ENCODE measurements at places on chromosomes 13 and 19.

DNA sequence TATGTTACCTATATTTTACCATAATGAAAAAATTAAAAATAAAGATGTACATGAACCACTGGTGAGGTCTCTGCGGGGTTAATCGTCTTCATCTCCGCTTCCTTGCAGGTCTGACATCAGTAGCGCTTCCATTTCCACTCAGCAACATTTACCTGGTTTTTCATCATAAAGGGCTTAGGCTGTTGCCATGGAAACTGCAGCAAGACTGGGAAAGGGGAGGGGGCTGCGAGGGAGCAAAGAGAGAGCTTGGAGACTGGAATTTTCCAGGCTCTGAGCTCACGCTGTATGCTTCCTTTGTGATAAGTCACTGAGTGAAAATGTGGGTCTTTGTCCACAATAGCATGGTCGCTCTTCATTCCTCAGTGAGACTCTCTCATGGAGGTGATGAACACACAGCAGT lies 136.6 kb upstream of the USP29 start:
- DNase-seq: no peak

DNA sequence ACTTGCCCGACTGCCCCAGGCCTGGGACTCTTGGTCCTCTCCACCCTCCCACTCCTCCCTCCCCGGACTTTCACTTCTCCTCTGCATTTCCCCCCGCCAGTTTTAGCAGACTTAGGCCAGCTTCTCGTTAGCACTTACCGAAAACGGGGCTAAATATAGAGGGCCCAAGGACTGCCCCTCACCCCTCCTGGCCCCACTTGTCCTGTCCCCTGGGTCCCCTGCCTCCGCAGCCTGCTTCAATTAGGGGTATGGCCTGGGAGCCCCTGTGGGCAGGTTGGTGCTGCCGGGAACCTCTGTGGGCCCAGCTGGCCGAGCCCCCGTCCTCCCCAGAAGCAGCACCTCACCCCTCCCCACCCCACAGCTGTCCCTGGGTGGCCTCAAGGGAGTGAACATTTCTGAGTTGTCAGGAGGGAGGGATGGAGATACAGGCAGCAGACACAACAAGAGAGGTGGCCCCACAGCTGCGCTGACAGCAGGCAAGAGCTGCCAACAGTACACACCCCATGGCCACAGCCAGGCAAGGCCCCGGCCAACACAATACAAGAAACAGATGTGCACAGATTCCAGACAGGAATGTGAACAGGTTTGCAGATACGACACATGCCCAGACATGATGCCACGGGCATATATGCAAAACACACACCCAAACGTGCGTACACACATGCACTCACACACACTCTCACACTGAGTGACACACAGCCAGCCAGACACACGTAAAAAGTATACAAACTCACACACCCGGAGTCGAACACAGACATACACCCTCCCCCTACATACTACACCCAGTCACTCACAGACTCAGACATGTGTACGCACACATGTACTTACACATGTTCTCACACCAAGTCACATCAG lies 2.6 kb downstream of the POU2F2 start:
- no peak for DNase-seq

DNA sequence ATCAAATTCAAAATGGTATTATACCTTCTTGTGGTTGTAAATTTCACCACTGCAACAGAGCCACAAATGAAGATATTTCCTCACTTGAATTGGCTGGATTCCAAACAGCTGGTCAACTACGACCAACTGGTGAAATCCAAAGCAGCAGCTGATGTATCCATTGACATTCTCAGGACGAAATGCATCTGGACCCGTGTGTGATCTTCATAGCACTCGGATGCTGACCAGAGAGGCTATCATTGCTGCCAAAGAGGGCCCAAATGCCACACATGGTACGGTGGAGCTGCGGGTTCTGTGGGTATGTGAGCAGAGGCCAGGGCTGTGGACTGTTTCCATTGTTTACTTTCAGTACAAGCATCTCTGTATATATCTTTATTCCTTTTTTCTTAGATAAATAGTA lies 25.6 kb upstream of the PCCA start:
- DNase-seq: no peak

GRCh38 chr19:41886761-41887710 lies 4.1 kb downstream of the ARHGEF1 start:
- DNase-seq: no peak

DNA sequence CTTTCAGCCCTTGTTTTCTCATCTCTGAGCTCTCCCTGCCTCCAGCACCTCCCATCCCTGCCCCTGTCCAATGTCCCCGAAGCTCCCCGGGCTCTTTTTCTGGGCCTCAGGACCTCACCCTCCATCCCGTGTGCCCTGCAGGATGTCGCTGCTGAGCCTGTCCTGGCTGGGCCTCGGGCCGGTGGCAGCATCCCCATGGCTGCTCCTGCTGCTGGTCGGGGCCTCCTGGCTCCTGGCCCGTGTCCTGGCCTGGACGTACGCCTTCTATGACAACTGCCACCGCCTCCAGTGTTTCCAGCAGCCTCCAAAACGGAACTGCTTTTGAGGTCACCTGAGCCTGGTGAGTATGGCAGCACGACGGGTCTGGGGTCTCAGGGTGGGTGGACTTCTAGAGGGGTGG lies 51.1 kb upstream of the CYP4F8 start:
- DNase-seq: no peak

DNA sequence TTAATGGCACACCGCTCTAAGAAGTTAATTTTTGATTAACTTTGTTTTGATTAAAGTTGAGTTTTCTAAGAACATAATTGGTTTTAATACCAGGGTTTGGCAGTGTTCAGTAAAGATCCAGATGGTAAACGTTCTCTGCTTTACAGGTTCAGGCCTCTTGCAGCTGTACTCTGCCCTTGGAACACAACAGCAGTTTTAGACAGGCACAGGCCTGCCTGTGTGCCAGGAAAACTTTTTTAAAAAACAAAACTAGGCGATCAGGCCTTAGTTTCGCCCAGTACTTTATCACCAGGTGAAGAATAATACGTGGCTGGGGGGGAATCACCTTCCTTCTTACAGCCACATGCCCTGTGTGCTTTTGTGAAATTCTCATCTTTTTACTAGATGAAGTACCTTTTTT lies 38.0 kb upstream of the TEX29 start:
- DNase-seq: no peak

GRCh38 chr13:50011461-50011860 lies 3.8 kb upstream of the KCNRG start:
- no peak for DNase-seq

- DNase-seq: no peak
These were observed 19.6 kb downstream of the TFDP1 start for GRCh38 chr13:113604186-113604585.

GRCh38 chr13:108963276-108963810 lies 333.9 kb downstream of the MYO16 start:
- DNase-seq: no peak

DNA sequence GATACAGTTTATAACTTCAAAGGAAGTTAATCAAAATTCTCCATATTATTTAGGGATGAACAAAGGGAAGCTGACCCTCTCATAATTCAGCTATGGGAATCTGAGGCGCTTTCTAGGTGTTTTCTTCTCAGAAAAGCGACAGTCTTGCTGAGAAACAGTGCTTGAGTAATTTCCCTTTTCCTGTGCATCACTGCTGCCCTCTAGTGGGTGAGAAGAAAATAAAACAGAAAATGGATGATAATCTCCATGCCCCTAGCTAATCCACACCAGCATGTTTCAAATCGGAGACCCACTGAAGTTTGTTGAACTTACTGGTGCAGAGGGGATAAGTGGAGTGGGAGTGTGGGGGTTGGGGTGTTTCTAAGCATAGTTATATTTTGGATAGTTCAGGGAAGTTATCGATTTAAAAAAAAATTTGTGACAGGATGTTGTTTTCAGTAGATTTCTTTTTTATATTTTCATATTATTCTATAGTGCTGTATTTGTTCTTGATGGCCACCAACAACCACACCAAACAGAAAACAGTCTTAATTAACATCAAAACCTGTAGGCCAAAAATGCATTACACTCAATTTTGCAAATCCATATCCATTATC lies 21.4 kb downstream of the LCP1 start:
- DNase-seq: peak; percentile 4

- no peak for DNase-seq
These were observed 30.9 kb upstream of the SMAD9 start for GRCh38 chr13:36950920-36951319.

DNA sequence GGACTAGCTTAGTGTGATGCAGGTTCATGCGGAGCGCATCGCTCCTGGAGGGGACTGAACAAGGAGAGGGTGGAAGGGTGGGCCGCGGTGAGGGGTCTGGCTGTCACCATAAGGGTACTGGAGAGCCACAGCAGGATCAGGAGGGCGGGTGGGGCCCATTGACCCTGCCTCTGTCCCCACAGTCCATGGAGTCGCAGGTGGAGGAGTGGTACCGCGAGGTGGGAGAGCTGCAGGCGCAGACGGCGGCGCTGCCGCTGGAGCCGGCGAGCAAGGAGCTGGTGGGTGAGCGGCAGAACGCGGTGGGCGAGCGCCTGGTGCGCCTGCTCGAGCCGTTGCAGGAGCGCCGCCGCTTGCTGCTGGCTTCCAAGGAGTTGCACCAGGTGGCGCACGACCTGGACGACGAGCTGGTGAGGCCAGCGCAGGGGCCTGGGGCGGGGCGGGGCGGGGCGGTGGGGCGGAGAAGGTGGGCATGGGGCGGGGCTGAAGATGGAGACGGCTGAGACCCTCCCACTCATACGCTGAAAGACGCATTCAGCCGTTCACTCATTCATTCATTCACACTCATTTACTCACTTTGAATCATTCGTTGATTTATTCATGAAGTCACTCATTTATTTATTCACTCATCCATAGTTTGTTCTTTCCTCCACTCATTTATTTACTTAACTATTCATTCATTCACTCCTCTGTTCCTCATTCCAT lies 27.5 kb upstream of the SHKBP1 start:
- no peak for DNase-seq

DNA sequence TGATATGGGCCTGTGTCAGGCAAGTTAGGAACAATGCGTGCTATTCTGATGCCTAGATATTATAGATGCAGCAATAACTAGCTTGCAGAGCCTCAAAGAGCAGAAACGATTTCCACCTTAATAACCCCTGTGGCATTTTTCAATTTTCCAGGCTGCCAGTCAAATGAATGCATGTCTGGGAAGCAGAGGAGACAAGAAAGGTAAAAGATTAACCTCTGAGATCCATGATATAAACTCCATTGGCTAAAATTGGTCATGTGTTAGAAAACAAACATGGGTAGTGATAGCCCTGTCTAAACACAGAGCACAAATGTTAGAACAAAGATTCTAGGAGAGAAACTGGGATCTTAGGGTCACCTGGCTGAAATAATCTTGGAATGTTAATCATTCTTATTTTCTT lies 811.1 kb downstream of the DIAPH3 start:
- DNase-seq: no peak

- no peak for DNase-seq
These were observed 13.0 kb upstream of the RELB start for GRCh38 chr19:44988273-44988672.

- no peak for DNase-seq
These were observed 552.5 kb downstream of the TBC1D4 start for GRCh38 chr13:74929436-74929835.

DNA sequence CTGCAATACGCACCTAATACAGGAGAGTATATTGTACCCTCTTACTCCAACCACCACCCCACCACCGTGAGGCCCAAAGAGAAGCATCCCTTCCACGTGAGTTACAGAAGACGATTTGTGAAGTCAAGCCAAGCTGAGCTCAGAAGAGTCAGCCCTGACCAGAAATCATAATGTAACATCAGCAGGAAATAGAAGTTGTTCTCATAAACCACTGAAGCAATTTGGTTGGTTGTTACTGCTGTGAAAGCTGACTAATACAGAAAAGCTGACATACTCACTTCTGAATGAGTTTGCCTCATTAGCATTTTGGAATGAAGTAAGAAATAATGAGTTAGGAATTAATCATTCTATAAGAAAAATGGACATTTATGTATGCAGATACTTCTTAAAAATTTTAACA lies 749.4 kb upstream of the SLC10A2 start:
- no peak for DNase-seq

DNA sequence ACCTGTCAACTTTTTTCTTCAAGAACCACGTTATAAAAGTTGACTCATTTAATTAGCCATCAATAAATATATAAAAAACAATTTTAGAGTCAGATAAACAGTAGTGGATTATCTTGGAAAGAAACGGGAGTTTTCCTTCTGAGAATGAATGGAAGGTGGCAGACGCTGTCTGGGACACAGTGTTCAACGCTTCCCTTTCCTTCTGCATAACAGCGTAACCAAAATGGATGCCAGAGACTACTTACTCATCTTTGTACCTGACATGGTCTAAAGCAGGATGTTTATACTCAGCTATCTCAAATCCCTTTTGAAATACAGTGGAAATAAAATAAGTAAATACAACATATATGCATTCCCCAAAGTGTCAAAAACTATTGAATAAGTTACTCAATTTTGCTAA lies 195.2 kb downstream of the LHFPL6 start:
- DNase-seq: no peak

- DNase-seq: no peak
These were observed 5.5 kb upstream of the ENOX1 start for GRCh38 chr13:43792076-43792881.

GRCh38 chr13:51520524-51520923 lies 63.7 kb upstream of the WDFY2 start:
- DNase-seq: no peak

- DNase-seq: no peak
These were observed 1.4 kb downstream of the LILRB2 start for GRCh38 chr19:54279406-54279962.

DNA sequence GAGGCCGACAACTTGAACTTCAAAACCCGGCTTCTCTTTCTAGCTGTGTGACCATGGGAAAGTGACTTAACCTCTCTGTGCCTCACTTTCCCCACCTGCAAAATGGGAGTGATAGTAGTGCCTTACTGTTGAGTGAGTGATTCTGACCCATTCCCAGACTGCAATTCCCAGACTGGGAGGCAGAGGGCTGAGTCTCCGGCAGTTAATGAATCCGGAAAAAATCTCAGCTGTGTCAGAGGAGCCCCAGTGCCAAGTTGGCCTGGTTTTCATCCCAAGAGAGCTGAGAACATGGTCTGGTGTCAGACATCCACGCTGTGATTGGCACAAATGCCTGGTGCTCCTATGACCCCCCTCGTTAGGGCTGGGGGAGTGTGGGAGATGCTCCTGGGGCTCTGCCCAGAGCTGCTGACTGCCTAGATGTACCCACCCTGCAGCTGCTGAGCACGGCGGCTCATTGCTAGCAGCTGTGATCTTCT lies 50.0 kb downstream of the PIN1 start:
- no peak for DNase-seq

- no peak for DNase-seq
These were observed 6.9 kb downstream of the S1PR5 start for GRCh38 chr19:10510301-10510802.

DNA sequence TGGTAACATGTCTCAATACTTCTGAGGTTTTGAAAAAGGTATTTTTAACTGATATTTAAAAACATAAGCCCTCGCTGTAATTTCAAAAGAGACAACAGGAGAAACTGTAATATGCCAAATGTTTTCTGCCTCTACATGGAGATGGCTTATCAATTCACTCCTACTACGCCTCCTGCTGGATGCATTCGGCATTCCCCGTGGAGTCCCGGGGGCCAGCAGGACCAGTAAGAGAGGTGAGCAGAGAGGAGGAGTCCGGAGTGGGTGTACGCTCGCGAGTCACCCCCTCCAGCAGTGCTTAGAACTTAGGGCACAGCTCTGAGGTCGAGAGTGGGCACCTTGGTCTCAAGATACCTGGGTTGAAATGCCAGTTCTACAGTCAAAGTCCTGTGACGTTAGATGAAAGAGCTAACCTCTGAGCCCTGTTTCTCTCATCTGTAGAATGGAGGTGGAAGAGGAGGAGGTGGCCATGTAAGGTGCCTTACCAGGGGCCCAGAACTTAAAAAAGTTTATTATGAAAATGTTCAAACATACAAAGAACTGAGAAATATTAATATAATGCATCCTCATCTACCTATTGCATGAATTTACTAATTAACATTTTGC lies 110.2 kb downstream of the STK24 start:
- DNase-seq: no peak
